ENCODE measurements at places on chromosomes 2 and 18.

GRCh38 chr2:134148843-134149472 is 104.9 kb upstream of the MGAT5 start:
- DNase-seq: no peak

- no peak for DNase-seq
These were observed 343.8 kb upstream of the EPHA4 start for GRCh38 chr2:221915926-221916325.

GRCh38 chr2:32422133-32422532 is 65.3 kb downstream of the BIRC6 start:
- DNase-seq: no peak

GRCh38 chr2:119019521-119019920 is 77.5 kb downstream of the MARCO start:
- DNase-seq: no peak

GRCh38 chr2:238077292-238077691 is 16.5 kb downstream of the SCLY start:
- no peak for DNase-seq

GRCh38 chr18:21598726-21599584 is 1.5 kb downstream of the ESCO1 start:
- DNase-seq: no peak

Data from activated T-cell treated with anti-CD3 and anti-CD28 coated beads, Interleukin-2, amount 50 U/mL, for 1 hour (primary cell).